ENCODE measurements at places on chromosomes 3 and 15. TPM values are rescaled to one million over a fixed set of nuclear protein-coding genes. Genes with fewer than 3 reads are reported as not detected.

Gene AP3B2
- total RNA-seq = not detected

Gene TNFSF10
- 44.7 TPM for total RNA-seq

Gene DUOX1
- not detected for total RNA-seq

- peak overlapping the region; percentile 99 for H3K27ac ChIP-seq
- peak overlapping the region; percentile 77 for H3K4me3 ChIP-seq
- H3K36me3 ChIP-seq = no peaks in the 10 kb centered on the region
- H3K4me1 ChIP-seq = no peaks in the 10 kb centered on the region
These were observed 783 bp downstream of the RNF168 start for GRCh38 chr3:196502775-196503195.

DNA sequence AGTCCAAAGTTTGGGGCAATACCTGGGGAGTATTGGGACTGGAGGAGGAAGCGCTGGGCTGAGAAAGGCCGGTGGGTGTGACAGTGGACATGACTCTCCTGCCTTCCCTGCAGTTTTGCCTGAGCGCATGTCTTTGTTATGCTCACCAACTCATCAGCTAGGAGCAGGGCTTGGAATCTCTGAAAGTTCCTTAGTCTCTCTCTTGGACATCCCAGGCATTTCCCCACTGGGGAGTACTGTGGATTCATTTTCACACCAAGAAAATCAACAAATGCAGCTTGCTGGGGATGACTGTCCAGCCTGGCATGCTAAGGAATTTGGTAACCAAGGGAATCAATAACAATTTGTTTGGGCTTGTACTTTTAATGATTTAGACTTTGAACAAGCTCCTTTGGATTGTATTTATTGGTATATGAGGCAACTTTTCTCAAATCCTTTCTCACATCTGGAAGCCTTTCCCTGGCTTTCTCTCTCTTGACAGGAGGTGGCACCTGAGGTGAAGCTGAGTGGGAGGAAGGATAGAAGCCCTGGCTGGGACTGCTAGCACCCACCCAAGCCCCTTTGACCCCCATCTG is 48.5 kb upstream of the CHST2 start:
- peaks cover 8% of the 10 kb centered on the region for H3K4me1 ChIP-seq
- H3K36me3 ChIP-seq = no peaks in the 10 kb centered on the region
- DNase-seq = no peak

GRCh38 chr15:34808016-34808415 is 12.7 kb upstream of the ACTC1 start:
- H3K27ac ChIP-seq = no peak overlapping the region
- H3K4me1 ChIP-seq = no peaks in the 10 kb centered on the region
- no peaks in the 10 kb centered on the region for H3K27me3 ChIP-seq
- no peaks in the 10 kb centered on the region for H3K36me3 ChIP-seq

All from uterus (tissue), 4 donors.